ENCODE measurements at places on chromosomes 2 and 18.

GRCh38 chr2:239879423-239880084 is 145.6 kb downstream of the NDUFA10 start:
- no peak for DNase-seq

- peak; percentile 79 for DNase-seq
Measured at GRCh38 chr2:181656450-181657291, at the start of gene CERKL. TSS of gene CERKL (minus strand) at chr2:181657105. CDS start at chr2:181657006, 99 bp downstream.

DNA sequence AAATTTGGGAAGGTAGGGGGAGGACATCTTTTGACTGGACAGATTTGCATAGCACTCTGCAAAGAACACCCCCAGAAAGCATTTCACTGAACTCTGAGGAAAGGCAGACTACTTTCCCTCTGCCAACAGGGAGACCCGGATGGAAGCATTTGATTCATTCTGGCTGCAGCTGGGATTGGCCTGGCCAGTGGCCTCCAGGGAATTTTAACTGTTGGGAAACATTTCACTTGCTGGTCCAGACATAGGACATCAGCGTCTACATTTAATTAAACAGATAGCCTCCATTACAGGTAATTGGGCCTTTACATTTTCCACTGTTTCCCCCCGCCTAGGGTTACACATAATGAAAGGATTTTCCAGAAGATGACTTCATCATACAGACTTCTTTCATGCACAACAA is 92.8 kb downstream of the MARCHF4 start:
- no peak for DNase-seq

GRCh38 chr18:62632788-62633455 is 82.4 kb upstream of the PHLPP1 start:
- no peak for DNase-seq

- no peak for DNase-seq
Measured at GRCh38 chr2:20303966-20304365, 46.7 kb downstream of the PUM2 start.

DNA sequence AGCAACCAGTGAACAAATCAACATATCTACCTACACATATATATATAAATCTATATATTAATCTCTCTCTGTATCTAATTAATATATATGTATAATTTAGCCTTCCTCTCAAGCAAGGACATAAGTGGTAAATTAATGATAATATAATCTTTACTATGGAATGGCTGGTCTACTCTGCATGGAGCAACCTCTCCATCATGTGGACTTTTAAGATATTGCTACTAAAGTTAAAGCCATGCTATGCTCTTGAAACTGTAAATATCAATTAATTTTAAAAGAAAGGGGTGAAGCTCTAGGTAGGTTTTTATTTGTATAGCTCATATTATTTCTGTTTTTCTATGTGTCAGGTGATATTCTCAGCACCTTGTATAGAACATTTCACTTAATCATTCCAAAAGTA is 147.0 kb downstream of the PPP1R1C start:
- DNase-seq, result no peak

DNA sequence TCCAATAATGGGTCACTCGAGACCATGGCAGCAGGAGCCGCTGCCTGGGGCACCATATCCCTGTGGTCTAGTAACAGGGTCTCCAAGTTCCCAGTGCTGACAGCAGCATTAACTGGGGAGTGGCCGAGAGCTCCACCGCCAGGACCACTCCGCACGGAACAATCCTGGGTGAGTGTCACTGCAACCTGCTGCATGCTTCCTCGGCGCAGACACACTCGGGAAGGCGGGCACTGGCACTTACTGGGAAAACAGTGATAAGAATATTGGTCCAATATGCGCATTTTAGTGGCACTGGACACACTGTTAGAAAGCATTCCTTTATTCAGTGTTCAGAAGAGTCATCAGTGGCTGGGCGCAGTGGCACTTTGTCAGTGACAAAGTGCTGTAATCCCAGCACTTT is 29.7 kb downstream of the FAM228A start:
- DNase-seq, result no peak
